ENCODE measurements at places on chromosomes 4 and X. TPM values are rescaled to one million over a fixed set of nuclear protein-coding genes. Genes with fewer than 3 reads are reported as not detected.
A peak's percentile ranks its signal among the peaks of the same experiment; 100 is the strongest.

DNA sequence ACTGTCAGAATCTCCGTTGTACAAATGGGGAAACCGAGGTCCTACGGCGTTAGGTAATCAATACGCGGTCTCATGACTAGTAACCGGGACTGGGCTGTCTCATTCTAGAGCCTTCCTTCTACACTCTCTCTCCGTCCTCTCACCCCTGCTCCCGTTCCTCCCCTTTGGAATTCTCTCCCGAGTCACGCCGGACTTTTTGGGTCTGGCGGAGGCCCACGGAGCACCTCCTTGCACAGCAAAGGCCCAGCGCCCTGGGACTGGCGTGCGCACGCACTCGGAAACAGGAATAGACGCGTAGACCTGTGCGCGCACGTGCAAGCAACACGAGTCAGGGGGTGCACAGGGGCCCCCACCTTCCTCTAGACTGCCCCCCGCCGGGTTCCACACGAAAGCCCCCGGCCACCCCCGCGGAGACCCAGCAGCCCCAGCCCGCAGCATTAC, 361 bp downstream of the QDPR start:
- DNase-seq, result peak; percentile 56

GRCh38 chr4:66876946-66877345, 668.4 kb downstream of the CENPC start:
- no peak for DNase-seq

- DNase-seq, result no peak
Measured at GRCh38 chr4:130814896-130815295, 1718.9 kb downstream of the C4orf33 start.

DNA sequence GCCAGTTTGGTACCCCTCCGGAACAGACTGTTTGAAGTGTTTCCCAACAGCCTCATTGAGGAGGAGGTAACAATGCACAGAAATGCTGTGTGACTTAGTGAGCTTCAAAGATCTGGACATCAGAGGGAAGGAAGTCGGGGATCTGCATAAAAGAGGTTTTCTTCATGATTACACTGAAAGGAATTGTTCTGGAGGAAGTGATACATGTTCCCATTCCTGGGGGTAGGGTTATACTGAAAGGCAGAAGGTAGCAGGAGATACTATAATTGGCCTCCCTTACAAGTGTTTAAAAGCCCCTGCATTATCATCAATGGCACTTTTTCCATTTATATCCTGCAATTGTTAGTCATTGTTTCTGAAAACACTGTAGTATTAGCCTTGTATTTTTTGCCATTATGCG, 94.0 kb upstream of the DKK2 start:
- DNase-seq, result no peak

DNA sequence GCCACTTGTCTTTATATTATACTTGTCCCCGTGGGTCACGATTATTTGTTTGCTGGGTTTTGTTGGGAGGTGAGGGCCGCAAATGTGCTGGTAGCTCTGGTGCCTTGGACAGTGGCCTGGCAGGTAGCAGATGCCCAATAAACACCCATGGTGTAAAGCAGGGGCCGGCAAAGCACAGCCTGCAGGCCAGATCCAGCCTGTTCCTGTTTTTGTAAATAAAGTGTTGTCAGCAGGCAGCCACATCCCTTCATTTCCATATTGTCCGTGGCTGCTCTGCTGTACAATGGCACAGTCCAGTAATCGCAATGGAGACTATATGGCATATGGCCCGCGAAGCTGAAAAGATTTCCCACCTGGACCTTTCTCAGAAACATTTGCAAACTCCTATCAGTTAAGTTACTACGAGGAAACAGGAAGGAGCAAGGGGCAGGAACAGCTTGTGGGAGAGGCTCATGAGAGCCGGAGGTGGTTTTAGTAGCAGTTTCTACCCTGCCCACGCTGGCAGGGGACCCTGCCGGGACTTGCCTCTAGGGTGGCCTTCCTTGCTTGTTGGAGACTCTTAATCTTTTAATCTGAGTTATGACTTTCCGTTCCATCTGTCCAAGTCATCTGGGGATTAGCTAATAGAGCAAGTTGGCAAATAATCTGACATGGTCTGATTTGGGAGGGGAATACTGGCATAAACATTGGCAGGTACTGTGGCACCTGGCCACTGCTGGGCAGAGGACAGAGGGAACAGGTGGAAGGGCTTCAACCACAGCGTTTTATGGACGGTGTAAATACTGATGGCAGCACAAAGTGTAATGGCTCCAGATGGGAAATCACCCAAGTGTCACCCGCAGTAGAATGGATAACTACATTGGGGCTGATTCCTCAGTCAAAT, 19.6 kb downstream of the CLCN4 start:
- DNase-seq, result no peak

GRCh38 chrX:40571600-40571999, 9.2 kb upstream of the ATP6AP2 start:
- DNase-seq, result no peak

DNA sequence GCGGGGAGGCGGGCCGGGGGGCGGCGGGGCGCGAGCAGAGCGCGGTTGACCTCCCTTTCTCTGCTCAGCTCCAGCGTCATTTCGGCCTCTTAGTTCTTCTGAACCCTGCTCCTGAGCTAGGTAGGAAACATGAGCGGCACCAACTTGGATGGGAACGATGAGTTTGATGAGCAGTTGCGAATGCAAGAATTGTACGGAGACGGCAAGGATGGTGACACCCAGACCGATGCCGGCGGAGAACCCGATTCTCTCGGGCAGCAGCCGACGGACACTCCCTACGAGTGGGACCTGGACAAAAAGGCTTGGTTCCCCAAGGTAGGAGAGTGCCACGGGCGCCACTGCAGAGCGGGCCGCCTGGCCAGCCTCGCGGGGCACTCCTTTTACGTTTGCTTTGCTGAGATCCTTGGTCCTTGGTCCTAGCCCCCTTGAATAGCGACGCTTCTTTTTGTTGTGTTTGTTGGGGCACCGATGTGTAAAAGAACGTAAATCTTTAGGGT, at the start of gene HTATSF1:
HTATSF1 (plus strand) TSS at position 37 of the 497 bp plus-strand sequence; CDS start at position 130, 93 bp downstream.
- DNase-seq, result no peak

GRCh38 chr4:98994474-98995182, 893 bp upstream of the METAP1 start:
- DNase-seq, result no peak

DNA sequence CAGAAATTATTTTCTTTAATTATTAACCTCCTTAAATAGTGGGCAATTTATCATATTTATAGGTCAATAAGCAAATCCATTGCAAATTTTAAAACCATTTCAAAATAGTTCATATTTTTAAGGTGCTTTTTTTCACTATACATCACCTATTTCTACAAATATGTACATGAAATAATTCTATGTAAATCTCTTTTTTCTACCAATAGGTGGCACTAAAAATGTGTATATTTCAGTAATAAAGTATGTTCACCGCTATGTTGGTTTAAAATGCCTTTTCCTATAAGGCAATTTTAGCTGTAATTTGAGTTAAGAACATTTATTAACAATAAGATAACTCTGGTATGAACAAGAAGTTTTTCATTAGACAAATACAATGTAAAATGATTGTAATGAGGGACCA, 672.2 kb downstream of the KCTD8 start:
- no peak for DNase-seq

DNA sequence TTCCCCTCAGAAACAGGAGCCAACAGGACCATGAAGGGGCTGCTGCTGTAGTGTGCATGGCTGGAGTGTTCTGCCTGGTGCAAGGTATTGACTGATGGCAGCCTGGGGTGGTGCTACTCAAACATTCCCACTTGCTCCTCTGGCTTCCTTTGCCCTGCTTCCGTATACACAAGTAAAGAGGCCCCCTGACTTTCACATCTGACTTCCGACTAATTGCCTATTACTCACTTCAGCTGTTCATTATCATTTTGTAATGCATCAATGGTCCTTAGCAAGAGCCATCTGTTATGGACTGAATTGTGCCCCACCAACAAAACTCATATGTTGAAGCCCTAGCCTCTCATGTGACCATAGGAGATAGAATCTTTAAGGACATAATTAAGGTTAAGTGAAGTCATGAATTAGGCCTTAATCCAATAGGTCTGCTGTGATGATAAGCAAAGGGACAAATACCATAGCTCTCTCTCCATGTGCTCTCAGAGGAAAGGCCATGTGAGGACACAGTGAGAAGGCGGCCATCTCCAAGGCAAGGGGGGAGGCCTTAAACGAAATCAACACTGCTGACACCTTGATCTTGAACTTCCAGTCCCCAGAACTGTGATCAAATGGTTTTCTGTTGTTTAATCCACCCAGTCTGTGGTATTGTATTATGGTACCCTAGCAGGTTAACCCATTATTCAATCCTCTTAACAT, 122.5 kb upstream of the CLNK start:
- no peak for DNase-seq

DNA sequence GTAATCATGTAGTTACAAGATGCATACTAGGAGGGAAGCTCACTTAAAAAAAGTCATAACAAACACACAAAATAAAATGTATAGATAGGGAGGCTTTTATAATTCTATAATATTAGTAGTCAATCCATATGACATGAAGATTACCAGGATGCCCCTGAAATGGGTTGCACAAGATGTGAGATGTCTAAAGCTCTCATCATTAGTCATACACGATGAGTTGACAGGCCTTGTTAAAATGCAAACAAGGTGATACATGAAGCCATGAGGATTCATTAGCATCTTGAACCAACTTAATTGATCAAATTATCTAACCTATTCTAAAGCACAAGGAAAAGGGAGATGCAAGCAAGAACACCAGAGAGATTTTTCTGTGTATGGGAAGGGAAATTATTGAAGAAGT, 470.2 kb downstream of the IQCM start:
- DNase-seq, result no peak

DNA sequence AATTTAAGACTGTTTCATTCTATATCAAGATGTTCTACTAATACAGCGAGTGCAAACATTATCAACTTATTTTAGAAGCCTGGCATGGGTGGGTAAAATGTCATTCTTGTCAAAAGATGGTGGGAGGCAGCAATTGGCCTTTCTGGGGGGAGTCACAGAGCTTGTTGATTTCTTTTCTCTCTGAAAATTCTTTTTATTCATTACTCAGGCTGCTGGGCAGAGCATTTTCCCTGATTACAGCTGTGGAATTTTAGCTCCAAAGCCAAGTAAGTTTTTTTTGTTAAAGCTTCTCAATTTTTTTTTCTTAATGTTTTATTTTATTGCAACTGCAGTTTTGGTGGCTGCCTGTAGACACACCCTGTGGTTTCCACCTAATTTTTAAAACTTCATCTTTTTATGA, 50.4 kb downstream of the GPC4 start:
- no peak for DNase-seq

- no peak for DNase-seq
Measured at GRCh38 chr4:184856277-184856609, 30.5 kb upstream of the ACSL1 start.

GRCh38 chrX:102739657-102740056, 19.1 kb downstream of the GPRASP3 start:
- no peak for DNase-seq

- no peak for DNase-seq
Measured at GRCh38 chr4:174357321-174357720, 73.6 kb downstream of the CEP44 start.

Gene MGAT4D
- total RNA-seq, result not detected

Gene NIPAL1
- 0.85 TPM for total RNA-seq

Gene CACNA1F
- total RNA-seq, result 1.2 TPM

Gene MAP9
- 15.5 TPM for total RNA-seq

Gene EMCN
- total RNA-seq, result not detected

Gene ARHGAP24
- total RNA-seq, result 0.53 TPM

Gene FGFRL1
- total RNA-seq, result 21.8 TPM

Gene ADGRA3
- total RNA-seq, result 2.2 TPM

Gene SFRP2
- not detected for total RNA-seq

Gene PAGE4
- total RNA-seq, result not detected

Gene FAM47A
- total RNA-seq, result not detected

Data from CD4-positive, alpha-beta T cell (primary cell).